ENCODE measurements at places on chromosomes 2 and 18.

GRCh38 chr2:163768881-163769695 lies 33.3 kb upstream of the FIGN start:
- DNase-seq = no peak

DNA sequence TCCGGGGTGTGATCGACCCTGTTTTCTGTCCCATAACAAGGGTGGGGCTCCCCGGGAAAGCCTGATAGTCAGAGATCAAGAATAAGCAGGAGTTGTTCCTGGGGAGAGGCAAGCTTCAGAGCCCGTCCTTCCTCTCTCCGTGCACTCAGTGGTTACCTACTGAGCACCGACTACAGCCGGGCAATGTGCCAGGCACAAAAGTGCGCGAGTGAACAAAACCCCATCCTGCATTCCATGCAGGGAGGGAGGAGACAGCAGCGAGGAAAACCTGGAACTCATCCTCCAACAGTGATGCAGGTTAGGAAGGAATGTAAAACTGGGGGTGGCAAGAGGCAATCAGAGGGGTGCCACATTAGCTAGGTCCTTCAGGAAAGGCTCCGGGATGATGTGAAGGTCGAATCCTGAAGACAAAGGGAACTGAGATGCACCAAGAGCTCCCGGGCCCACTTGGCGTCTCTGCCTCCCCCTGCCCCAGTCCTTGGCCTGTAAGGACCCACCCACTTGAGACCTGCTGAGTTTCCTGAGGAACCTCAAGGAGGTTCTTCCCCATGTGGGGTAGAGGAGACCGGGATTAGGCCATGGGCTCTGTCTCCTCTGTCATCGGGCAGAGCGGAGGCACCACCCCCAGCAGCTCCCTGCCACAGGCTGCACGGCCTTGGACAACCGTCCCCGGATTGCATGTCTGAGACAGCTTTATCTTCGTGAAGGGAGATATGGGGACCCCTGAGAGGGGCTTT lies 198.2 kb downstream of the NDUFA10 start:
- DNase-seq = no peak

GRCh38 chr2:941871-942270 lies 8.8 kb upstream of the SNTG2 start:
- no peak for DNase-seq

GRCh38 chr18:43277164-43277600 lies at the start of gene SYT4:
Gene SYT4 (minus strand): TSS chr18:43277490. CDS start chr18:43277281, 209 bp downstream.
- no peak for DNase-seq

DNA sequence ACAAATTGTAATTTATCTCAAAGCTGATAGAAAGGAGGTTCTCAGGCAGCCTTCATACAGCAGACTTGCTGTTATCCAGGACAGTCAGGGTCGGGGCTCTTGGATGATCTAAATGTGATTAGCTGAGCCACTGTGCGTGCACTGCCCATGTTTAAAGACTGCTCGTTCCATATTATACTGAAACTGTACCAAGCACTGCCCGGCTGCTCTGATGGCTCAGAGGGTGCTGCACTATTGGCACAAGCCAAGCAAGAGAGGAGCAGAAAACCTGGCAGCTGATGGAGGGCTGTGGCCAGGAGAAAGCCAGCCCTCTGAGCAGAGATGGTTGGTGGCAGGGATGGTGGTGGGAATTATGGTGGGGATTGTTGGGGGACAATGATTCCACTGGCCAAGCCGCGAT lies 63.4 kb downstream of the COL6A3 start:
- no peak for DNase-seq

- DNase-seq = no peak
Measured at GRCh38 chr2:61471905-61472805, 1.3 kb upstream of the USP34 start.

GRCh38 chr2:207513551-207514257 lies 16.1 kb upstream of the CREB1 start:
- DNase-seq = no peak

DNA sequence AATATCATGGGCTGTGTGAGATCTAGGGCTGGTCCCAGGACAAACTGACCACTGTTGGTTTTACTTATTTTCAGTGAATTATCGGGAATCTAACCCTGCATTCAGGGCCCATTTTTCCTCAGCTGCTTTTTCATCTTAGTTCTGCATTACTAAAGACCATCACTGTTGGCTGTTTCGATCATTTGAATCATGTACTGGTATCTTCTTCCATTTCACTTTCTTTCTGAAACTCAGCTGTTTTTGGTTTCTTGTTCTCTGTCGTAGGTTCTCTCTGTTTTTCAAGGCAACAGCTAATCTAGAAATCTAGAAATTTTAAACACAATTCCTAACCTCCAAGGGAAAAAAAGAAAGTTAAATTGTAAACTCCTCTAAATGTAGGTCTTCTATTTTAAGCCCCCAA lies 159.9 kb upstream of the SESTD1 start:
- no peak for DNase-seq

- no peak for DNase-seq
Measured at GRCh38 chr2:231191896-231192872, 6.2 kb upstream of the ARMC9 start.

DNA sequence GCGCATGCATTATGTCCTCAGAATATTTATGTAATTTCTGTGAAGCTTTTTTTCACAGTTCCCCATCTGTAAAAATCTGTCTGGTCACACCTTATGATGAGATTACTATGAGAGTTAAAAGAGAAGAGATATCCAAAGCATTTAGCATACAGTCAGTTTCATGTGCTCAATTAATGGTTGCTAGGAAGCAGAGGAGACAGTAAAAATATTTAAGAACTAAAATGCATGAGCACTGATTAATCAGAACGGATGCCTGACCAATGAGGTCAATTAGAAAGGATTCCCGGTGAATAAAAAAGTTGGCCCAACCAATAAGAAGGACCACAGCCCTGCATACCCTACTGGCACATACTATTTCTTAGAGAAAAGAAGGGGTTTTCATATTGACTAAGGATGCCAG lies 12.0 kb upstream of the CRIM1 start:
- no peak for DNase-seq

DNA sequence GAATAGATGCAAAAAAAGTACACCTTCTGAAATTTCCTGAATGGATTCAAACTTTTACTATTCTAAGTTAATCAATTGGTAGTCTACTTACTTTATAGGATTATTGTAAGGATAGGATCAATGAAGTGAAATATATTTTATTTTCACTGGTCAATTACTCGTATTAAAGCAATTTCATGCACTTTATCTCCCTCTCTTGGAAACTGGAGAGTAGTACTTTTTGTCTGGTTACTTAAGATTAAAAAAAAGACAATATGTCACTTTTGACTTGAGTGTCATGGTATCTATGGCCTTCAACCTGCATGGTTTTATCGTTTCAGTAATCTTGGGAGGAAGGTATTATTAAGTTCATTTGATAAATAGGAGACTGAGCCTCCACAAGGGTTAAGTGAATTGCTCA lies 1.0 kb upstream of the KYNU start:
- no peak for DNase-seq

GRCh38 chr2:182715121-182715891 lies 751 bp upstream of the DNAJC10 start:
- no peak for DNase-seq

GRCh38 chr2:232776435-232776834 lies at the start of gene KCNJ13:
Gene KCNJ13 (minus strand): TSS chr2:232776565. CDS start chr2:232771362, 5,203 bp downstream.
- DNase-seq = no peak

DNA sequence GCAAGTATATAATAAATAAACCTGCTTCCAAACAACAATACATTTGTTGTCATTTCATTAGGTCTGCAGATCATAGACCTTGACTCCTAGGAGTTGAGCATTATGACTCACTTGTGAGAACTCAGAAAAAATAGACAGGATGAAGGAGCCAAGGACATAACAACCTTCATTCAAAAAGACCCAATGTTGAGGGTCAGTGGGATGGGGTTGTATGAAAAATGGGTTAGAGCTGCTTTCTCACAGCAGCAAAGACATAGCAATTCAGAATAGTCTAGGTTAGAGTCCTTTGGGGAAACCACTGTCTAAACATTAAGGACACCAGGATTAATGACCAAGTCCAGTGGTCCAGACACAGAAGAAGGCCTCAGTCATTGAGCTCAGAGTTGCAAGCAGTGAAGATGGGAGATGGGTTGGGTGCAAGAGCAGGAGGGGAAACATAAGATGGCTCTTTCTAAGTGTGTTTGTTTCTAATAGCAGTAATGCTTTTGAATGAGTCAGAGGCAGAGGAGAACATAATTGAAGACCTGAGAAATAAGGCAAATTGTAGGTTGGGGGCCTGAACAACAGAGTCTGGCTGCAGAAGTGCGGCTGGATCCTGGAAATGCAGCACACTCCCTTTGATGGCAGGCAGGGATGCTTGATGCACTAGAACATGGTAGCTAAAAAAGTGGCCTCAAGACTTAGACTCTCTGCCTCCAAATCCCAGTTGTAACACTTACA lies 3.7 kb upstream of the SERPINB10 start:
- DNase-seq = no peak

DNA sequence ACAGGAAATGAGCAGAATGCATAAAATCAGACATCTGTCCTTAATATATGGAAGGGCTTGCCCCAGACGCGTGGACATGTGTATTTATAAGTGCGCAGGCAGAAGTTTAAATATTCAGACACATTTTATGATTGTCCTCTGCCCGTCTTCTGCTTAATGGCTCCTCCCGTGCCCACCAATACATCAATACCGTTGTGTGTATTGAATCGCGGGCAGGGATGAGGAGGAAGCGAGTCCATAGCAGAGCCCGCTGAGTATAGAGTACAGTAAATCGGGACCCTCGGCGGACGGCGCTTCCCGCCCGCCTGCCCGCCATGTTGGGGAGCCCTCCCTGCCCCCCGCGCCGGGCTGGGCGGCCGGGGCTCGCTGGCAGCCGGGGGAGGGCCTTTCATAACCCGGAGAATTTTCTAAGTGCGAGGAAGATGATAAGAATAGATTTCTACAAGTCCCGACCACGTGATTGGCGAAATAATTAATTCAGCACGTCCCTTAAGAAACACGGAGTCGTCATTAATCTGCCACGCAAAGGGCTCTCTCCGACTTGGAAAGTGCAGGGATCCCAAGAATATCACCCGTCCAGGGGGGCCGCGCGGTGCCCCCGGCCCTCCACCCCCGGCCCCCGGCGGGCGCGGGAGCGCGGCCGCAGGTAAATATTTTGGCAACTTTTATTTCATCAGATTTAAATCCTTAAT lies at the start of gene HOXD3:
TSS of gene HOXD3 (plus strand) at position 501 of the 692 bp plus-strand sequence. CDS start 11,808 bp downstream, outside the sequence.
- DNase-seq = no peak

GRCh38 chr18:79681484-79682387 lies 2.1 kb downstream of the CTDP1 start:
- DNase-seq = peak; percentile 36

Measured in activated T-helper 1 cell treated with anti-CD3 and anti-CD28 coated beads, Interleukin-2, amount 50 U/mL, for 16 hours (primary cell).